Activated CD8-positive, alpha-beta T cell treated with anti-CD3 and anti-CD28 coated beads, Interleukin-2, amount 10 ng/mL, durations not matched to agents 7 days and 5 days (primary cell): ENCODE measurements at places on chromosomes 3 and 15. TPM values are rescaled to one million over a fixed set of nuclear protein-coding genes. Genes with fewer than 3 reads are reported as not detected.

- peak; percentile 40 for DNase-seq
These were observed 34.8 kb downstream of the COMMD2 start for GRCh38 chr3:149717391-149718056.

GRCh38 chr3:8741581-8742261, 8.1 kb downstream of the CAV3 start:
- DNase-seq, result no peak

Gene RBMS3
- total RNA-seq, result 0.29 TPM

Gene EID1
- total RNA-seq, result 85.3 TPM

Gene CATSPER2
- 6.0 TPM for total RNA-seq

- no peak for DNase-seq
These were observed 93.9 kb downstream of the WNT7A start for GRCh38 chr3:13785853-13786436.

DNA sequence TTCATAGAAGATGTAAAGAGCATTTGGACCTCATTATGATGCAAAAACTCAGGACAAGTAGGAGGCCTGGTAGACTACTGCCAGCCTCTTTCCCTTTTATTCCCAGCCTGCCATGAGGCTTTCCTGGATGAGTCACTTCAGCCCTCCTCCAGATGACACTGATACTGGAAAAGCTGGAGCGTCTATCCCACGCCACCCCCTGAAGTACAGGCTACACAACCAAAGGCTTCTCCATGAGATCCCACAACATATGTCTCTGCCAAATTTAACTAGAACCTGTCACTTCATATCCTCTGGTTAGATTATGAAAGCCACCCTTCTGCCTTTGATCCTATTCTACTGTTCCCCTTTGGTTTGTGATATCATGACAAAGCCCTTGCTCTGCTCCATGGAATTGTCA, 56.1 kb upstream of the CPNE4 start:
- DNase-seq, result no peak

DNA sequence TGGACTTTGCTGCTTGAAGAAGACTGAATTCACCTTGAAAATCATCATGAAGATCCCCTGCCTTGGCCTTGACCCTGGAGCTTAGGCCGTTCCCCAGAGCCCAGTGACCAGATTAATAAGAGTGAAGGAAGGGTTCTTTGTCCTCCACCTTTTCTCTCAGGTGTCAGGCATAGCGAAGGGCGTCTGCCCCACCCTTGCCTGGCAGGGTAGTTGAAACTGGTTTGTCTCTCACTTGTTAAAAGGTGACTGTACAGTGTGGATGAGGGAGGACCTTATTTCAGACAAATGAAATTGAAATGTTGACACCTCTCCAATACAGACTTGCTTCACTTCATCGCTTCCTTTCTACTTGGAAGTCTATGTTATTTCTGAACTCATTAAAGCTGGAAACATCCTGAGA, 223.7 kb upstream of the BHLHE40 start:
- DNase-seq, result no peak

GRCh38 chr15:48888191-48888590, 10.3 kb downstream of the EID1 start:
- no peak for DNase-seq

Gene NANOGP8
- not detected for total RNA-seq
